ENCODE measurements at places on chromosomes 7 and 10.

DNA sequence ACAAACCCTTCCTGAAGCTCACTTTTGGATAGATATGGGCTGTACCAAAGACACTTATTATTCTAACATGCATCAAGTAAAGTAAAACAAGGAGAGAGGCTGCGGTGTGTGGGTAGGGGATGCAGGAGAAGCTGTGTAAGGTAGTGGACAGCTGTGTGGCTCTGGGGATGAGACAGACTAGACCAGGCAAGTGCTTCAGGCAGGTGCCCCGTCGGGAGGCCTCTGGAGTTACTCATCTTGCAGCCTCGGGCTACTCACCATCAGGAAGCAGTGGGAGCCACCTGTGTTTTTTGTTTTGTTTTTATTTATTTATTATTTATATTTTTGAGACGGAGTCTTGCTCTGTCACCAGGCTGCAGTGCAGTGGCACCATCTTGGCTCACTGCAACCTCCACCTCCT, 49.3 kb upstream of the NCAPG2 start:
- DNase-seq, result no peak

GRCh38 chr10:60664859-60665258, 113.4 kb upstream of the CDK1 start:
- peak; percentile 4 for DNase-seq

DNA sequence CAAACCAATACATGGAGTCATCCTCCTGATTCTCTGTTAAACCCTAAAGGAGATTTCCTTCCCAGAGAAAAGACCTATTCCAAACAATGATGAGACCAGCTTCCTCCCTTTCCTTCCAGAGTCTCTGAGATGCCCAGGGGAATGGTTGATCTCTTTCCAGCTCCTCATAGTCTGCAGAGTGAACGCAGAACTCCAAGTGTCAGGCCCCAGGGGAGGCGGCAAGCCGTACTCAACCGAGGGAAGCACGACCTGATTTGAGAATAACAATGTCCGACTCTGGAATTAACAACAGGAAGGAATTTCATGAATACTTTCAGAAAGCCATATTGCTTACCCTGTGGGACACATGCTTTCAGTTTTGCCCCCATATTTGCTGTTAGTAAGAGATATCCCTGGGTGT, 241.7 kb upstream of the GLI3 start:
- no peak for DNase-seq

DNA sequence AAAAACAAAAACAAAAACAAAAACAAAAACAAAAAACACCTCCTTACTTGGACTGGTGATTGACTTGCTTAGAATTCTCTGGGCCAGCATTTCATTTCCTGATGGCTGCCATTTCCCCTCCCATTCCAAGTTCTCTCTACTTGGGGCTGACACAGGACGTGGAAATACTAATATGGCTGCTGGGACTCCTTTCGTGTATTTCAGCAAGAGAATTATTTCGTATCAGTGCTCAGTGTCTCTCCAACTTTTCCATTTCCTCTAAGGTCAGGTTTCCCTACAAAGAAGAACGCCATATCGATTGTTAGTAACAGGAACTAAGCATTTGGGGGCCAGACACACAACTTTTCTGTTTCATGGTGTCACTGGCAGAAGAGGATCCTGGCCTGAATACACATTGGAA, 22.5 kb upstream of the VAX1 start:
- DNase-seq, result no peak

DNA sequence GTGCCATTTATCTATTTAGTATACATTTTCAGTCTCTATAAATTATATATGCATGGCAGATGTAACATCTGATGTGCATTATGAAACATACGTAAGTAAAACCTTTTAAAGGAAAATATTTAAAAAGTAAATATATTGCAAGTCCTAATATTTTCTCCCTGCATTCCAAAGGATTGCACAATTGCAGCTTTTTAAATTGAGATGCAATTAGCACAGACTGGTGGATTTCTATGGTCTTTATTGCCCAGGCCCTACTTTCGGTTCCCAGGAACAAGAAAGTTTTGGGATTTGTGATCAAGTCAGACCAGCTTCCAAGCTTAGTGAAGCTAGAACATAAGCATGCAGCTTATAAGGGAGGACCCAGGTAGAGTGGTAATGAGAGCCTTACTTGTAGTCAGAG, 337.8 kb downstream of the NRG3 start:
- no peak for DNase-seq

DNA sequence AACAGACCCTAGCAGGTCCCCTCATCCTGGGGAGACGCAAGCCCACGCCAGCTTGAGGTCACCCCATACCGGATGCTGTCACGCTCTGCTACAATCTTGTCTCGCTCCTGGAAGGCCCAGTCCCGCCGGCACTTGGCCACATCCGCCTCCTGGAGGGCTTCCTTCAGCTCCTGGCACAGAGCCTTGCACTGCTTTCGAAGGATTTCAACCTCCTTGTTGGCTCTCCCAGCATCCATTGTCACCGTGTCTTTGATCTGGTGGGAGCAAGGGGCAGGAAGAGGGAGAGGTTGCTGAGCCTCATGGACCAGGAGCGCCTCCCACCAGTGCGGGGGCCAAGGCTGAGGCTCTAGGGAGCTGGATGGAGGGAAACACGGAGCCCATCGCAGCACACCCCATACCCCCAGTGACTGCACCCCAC, 90.9 kb downstream of the DLG5 start:
- DNase-seq, result no peak

All from HL-60 (cell line).